H9 (cell line): ENCODE measurements at places on chromosomes 6 and 20.

GRCh38 chr20:8153281-8153908 is 21.3 kb downstream of the PLCB1 start:
- no peak for DNase-seq

- DNase-seq: no peak
Measured at GRCh38 chr20:609371-609964, 641 bp downstream of the TCF15 start.

DNA sequence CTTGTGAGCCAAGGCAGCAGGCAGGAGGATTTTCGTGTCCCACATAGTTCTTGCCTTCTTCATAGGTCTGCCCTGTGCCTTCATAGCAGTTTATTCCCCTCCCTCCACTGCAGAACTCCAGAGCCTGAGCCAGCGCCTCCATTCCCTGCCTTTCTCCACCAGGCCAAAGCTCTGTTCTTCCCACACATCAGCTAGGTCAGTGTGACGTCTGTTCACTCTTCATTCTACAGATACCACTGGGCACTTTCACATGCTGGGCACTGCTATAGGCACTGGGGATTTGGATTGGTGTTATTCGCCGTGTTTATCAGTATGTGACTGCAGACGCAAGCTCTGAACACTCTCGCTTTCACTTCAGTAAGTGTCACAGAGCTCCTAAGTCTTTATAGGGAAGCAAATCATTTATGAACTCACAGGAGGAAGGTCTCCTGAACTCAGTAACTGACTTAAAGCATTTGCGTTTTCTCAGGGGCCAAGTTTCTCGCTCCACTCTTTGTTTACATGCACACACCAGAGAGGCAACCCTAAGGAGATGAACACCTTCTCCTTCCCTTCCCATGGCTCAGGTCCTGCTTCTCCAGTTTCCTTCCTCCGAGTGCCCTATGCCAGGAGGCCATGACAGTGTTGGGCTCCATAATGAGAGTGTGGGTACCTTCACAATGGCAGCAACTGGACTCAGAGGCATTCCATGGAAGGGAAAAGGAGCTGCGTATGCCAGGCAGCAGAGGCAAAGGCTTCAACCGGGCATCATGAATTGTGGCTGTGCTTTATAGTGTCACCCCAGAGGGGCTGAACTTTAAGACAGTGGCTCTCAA is 6.3 kb upstream of the APMAP start:
- peak; percentile 17 for DNase-seq

- DNase-seq: peak; percentile 69
Measured at GRCh38 chr20:31566658-31567379, 38.3 kb upstream of the ID1 start.
